Esophagus muscularis mucosa (tissue), 4 donors: ENCODE measurements at places on chromosomes 6 and 20.

DNA sequence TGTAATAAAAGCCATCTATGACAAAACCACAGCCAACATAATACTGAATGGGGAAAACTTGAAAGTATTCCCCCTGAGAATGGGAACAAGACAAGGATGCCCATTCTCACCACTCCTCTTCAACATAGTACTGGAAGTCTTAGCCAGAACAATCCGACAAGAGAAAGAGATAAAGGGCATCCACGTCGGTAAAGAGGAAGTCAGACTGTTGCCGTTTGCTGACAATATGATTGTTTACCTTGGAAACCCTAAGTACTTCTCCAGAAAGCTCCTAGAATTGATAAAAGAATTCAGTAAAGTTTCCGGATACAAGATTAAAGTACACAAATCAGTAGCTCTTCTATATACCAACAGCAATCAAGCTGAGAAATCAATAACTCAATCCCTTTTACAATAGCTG, 14.0 kb upstream of the RUNX2 start:
- DNase-seq, result no peak

DNA sequence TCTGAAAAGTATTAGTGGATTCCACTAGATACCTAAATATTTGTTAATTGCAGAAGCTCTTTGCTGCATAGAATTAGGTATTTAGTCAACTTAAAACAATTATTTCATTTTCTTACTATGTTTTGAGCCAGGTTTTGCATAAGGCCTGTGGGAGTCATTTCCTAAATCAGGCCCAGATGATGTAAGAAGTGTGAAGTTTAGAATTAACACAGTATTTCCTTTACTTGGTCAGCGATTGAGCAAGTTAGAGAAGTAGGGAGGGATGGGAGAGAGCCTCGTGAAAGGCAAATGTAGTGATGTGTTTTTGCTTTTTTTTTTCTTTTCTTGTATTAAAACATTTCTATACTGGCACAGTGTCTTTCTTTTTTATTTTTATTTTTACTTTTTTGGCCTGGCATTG, 711.1 kb downstream of the HDGFL1 start:
- DNase-seq, result no peak

DNA sequence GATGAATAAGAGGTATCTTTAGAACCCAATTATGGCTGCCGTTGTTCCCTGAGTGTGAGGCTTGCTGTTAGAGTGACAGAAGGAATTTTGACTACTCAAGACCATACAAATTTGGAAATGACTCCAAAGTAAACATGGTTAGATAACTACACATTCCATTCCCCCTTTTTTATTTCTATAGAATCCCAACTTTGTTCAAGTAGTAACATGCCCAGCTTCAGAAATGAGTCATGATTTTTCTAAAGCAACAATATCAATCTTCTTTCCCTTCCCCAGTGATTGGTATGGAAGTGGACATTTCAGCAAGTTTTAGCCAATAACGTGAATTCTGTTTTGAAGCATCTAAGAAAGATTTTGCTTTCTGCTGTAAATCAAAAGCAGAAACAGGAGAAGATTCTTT, 37.8 kb downstream of the HCRTR2 start:
- DNase-seq, result no peak

DNA sequence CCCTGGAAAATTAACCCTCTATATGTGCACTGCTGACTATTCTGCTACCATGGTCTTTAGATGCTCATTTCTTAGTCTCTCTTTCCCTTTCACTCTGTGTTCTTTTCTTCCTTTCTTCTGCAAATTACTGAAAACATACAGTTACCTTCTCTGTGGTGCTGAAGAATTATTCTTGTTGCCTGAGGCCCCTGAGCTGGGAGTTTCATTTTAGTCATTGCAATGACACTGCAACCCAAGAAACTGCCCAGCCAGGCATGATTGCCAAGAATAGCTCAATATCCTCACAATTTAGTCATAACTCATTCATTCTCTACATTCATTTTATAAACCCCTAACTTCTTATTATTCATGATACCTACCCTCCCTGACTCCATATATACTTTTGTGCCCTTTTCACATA, 245.8 kb upstream of the RAB32 start:
- DNase-seq, result no peak

DNA sequence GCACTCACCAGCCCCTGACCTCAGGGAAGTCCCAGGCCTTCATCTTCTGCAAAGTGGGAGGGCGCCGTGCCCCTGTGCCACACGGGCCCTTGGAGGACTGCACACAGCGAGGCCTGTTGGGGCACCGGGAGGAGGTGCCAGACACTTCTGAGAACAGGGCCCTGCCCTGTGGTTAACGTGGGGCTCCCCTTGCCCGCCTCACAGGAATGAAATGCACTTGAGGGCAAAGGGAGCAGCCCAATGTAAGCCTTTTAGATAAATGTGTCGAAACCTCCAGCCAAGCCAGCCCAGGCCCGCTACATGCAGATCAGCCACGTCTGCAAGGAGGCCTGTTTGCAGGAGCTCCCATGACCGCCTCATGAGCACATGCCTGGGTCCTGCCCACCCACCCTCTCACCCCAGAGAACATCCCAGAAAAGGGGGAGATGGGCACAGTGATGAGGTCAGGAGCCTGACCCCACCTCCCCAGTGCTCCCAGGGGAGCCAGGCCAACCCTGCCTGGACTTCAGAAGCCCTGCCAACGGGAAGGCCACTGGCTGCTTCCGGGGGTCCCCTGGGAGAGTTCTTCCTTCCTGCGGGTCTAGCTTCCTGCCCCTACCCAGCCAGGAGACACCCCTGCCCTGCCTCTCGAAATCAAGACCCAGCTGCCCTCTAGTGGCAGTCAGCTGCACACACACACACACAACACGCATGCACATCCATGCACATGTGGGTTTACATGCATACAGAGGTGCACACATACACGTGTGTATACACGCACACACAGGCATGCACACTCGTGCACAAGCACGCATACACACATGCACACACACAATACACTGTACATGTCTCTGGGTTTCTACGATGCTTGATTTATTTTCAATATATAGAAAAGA, 178.7 kb downstream of the TAF4 start:
- DNase-seq, result no peak

DNA sequence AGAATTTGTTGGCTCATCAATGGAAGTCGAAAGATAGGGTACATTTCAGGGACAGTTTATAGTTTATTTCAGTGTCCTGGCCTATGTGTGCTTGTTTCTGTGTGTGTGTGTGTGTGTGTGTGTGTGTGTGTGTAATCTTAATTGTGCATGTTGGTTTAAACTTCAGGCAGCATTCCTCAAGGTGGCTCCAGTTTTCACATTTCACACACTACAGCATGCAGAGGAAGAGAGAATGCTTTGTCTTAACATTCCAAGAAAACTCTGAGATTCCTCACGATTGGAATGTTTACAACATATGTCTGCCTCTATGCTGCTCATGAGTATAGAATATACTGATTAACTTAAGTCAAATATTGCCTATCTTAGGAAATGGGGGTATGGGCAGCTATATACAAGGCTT, 332.6 kb upstream of the EPHA7 start:
- DNase-seq, result no peak

- DNase-seq, result no peak
Observed at GRCh38 chr6:87397656-87398055, 10.1 kb upstream of the CFAP206 start.

DNA sequence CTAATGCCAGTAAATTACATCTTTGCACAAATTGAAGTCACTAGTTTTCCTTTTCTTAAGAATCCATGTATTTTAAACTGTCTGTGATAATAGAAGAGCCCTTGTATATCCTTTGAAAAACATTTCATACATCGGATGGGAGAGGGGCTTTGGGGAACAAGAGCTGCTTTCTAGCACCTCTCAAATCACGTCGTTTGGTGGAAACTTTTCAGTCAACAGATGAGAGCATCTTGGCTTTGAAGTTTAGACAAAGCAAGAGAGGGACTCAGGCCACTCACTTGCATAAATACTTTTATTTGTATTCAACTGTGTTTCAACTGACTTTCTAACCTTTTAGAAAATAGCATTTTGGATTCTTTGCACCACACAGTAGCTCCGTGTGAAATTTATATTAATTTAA, 502.3 kb upstream of the IMPG1 start:
- no peak for DNase-seq
